Right atrium auricular region (tissue), 2 donors: ENCODE measurements at places on chromosomes 16 and 17. TPM values are rescaled to one million over a fixed set of nuclear protein-coding genes. Genes with fewer than 3 reads are reported as not detected.
A peak's percentile ranks its signal among the peaks of the same experiment; 100 is the strongest.

SPATA32 gene
- total RNA-seq: not detected

- DNase-seq: no peak
Measured at GRCh38 chr16:74601126-74601871, 5.6 kb downstream of the GLG1 start.

RBFOX1 gene
- 33.0 TPM for total RNA-seq

CACNG4 gene
- 1.9 TPM for total RNA-seq

DNA sequence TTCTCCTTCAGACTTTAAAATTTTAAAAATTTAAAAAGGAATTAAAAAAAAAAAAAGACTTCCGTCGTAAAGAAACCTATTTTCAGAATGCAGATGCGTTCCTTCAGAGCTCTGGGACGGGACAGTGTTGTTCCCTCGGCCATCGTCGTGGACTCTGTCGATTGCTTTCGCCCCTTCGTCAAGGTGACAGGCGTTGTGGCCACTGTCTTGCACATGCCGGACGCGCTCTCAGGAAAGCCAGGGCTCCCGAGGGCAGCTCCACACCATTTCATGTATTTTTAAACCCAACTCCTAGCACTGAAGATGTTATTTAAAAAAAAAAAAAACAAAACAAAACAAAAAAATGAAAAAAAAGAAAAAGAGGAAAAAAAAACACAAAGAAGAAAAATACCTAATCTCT lies 22.3 kb downstream of the TMC6 start:
- no peak for DNase-seq

CNTNAP1 gene
- total RNA-seq: 0.96 TPM

MYADML2 gene
- total RNA-seq: 1.4 TPM

GRCh38 chr17:38738007-38738662 lies 8.0 kb downstream of the CISD3 start:
- no peak for DNase-seq

- DNase-seq: no peak
Measured at GRCh38 chr17:28684963-28685362, 23.0 kb downstream of the SUPT6H start.

GRCh38 chr17:5381542-5381941 lies 37.9 kb downstream of the NUP88 start:
- no peak for DNase-seq

- peak; percentile 78 for DNase-seq
Measured at GRCh38 chr16:66478733-66479511, 51.8 kb downstream of the BEAN1 start.

DNA sequence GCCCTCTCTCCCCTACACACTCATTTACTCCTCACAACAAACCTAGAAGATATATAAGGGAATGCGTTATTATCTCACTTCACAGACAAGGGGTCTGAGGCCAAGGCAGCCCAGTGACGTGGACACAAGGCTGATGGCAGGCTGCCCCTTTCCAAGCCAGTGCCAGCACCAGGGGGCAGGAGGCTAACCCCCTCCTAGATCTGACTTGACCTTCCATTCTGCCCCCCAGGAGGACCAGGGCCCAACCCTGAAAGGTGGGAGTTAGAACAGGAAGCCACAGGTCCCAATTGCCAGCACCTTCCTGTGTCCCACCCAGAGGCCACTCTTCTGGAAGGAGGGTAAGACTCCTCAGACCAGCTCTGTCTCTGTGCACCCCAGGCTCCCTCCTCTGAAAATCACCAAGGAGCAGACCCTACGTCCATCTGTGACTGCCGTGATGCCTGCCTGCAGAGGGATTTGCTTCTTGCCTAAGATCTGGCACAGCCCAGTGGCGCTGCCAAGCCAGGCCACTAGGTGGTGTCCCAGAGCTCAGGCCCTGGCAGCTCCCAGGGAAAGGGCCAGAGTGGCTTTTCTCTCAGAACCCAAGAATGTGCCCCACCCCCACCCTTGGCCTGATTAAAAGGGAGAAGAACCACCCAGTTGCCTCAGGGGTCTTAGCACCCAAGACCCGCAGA lies 42.4 kb upstream of the MRPS23 start:
- peak; percentile 97 for DNase-seq

EVI2B gene
- total RNA-seq: 5.6 TPM

GRCh38 chr16:78444-79150 lies 572 bp downstream of the MPG start:
- no peak for DNase-seq

DNA sequence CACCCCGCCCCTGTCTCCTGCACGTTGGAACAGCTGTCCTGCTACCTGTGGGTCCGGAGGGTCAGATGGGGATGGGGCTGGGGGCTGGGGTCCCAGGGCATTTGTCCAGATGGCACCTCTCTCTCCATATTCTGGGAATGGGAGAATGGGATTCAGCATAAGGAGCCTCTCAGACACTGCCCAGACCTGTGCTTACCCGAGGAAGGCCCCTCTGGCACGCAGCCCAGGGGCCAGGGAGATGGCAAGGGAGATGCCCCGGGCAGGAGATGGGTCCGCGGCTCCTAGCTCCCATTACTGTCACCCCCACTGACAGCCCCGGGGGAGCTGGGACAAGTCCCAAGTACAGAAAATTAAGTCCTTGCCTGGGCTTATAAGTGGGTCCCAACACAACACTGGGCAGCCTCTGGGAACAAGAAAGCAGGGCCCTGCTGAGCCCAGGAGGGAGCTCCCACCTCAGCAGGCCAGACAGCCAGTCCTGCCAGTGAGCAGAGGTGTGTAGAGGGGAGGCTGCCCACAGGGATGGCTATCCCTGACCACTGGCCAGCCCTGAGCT lies 1.8 kb downstream of the VASN start:
- no peak for DNase-seq

DNA sequence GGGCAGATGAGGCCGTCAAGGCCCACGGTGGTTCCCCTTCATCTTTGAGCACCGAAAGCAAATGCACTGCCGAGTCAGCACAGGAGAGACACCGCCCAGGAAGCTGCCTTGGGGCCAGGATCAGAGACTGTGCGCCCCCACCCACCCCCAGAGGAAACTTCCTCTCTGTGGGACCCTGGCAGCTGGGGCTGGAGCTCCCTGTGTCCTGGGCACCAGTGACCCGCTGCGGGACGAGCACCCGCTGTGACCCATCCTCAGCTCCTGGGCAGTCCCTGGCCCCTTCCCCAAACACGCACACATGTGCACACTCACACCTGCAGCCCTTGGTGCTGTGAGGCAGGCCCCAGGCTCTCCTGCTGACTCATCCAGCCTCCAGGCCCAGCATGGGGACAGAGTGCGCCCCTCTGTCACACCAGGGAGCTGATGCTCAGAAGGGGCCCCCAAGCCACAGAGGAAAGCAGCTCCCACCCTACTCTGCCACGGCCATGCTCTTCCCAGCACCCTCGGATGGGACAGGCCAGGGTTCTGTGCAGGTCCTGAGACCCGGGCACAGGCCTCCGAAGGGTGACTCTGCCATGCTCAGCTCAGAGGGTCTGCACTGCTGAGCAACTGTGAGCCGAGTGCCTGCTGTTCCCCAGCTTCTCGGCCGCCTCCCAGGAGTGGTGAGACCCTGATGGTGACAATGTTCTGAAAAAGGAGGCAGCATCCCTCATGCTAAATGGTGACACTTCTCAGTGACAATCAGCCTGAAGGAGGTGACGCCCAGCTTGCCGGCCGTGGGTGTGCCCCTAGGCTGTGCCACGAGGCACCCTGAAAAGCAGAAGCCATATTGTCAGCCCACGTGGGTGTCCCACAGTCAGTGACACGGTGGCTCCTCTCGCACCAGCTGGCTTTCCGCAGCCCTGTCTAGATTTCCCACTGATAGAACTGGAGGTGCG lies 3.6 kb downstream of the PIEZO1 start:
- no peak for DNase-seq
